Testis (tissue), 5 donors: ENCODE measurements at places on chromosomes 11 and 22. TPM values are rescaled to one million over a fixed set of nuclear protein-coding genes. Genes with fewer than 3 reads are reported as not detected.

Gene TECTA
- total RNA-seq = 3.1 TPM

Gene DEFB108B
- not detected for total RNA-seq

Gene TSKU
- total RNA-seq = 30.2 TPM

DNA sequence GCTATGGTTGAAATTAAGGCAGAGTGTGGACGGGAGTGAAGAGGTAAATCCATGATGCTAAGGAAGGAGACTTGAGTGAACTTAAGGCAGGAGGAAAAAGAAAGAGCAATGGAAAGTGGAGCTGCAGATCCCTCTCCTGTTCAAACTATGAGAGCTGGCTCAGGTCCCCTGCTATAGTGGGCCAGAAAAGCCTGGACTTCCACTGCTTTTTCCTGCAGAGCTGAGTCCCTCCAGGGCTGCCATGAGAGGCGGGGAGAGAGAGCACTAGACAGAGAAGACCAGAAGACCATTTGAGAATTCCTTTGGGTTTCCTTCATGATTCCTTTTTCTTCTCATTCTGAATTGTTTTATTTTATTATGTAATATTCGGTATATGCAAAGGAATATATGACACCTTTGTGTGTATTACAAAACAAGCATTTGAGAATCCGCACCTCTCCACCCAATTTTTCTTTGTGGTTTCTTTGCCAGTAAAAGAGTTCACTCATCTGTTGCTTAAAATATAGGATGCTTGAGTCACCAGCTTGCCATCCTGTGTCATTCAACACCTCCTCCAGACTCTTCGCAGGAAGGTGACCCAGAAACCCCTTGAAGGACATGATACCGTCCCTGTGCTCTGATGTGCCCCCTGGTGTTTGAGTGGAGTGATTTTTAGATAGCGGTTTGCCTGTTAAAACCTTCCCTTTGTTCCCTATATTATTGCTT is 24.4 kb downstream of the SREBF2 start:
- no peak for DNase-seq

GRCh38 chr11:134317103-134317502 is 14.7 kb upstream of the GLB1L2 start:
- no peak for DNase-seq

GRCh38 chr11:72381584-72382090 is 52.7 kb downstream of the CLPB start:
- DNase-seq = no peak

DNA sequence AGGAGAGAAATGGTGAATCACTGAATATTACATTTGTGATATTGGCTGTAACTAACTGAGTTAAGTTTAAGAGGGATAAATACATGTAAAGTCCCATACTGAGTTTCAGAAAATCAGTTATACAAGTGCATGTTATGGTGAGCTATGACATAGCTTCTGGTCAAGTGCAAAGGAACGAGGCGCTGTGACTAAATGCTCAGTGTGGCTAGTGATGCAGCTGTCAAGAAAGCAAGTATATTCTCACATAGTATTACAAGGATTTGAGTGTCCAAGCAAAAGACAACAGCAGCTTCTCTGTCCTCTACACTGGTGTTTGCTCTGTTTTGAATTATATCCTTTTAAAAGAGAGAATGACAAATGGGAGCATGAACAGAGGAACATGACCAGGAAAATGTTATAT is 40.1 kb downstream of the CSRP3 start:
- DNase-seq = no peak

DNA sequence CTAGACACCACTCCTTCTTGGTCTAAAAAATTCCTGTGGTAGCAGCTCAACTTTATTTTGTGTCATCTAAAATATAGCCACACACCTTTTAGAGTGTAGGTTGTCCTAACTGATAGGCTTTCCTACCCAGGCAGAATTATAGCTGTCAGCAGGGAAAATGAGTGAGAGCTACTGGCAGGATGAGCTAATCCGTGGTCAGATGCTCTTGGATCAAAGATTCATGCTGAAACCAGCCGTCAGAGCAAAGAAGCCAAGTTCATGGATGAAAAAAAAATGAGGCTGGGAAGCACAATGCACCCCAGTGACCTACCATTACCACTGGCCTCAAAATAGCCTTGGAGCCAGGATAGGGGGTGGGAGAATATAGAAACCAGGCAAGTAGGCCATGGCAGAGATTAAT is 113.1 kb upstream of the BLID start:
- DNase-seq = no peak

- no peak for DNase-seq
Observed at GRCh38 chr22:20091690-20092476, 11.8 kb downstream of the DGCR8 start.

GRCh38 chr11:88629496-88629895 is 292.0 kb upstream of the CTSC start:
- DNase-seq = no peak

Gene SPI1
- total RNA-seq = 7.4 TPM

DNA sequence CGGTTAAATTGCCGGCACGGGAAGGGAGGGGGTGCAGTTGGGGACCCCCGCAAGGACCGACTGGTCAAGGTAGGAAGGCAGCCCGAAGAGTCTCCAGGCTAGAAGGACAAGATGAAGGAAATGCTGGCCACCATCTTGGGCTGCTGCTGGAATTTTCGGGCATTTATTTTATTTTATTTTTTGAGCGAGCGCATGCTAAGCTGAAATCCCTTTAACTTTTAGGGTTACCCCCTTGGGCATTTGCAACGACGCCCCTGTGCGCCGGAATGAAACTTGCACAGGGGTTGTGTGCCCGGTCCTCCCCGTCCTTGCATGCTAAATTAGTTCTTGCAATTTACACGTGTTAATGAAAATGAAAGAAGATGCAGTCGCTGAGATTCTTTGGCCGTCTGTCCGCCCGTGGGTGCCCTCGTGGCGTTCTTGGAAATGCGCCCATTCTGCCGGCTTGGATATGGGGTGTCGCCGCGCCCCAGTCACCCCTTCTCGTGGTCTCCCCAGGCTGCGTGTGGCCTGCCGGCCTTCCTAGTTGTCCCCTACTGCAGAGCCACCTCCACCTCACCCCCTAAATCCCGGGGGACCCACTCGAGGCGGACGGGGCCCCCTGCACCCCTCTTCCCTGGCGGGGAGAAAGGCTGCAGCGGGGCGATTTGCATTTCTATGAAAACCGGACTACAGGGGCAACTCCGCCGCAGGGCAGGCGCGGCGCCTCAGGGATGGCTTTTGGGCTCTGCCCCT is 529 bp upstream of the CCND1 start:
- no peak for DNase-seq

Gene APOA4
- not detected for total RNA-seq

DNA sequence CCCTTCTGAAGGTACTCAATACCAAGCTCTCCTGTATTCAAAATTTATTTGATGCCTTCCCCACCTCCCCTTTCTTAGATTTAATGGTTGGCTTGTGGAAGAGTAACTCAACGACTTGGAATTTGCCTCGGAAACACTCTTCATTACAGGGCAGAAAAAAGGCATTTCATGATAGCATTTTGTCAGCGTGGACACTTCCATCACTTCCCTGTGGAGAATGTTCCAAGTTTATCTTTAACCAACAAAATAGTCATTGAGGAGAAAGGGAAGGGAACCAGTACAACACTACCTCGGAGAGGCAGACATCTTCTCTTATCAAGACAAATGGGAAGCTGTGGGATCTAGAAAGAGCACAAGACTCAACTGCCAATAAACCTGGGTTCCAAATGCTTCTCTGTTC is 177.2 kb upstream of the MTMR2 start:
- no peak for DNase-seq

Gene EMSY
- 35.7 TPM for total RNA-seq

DNA sequence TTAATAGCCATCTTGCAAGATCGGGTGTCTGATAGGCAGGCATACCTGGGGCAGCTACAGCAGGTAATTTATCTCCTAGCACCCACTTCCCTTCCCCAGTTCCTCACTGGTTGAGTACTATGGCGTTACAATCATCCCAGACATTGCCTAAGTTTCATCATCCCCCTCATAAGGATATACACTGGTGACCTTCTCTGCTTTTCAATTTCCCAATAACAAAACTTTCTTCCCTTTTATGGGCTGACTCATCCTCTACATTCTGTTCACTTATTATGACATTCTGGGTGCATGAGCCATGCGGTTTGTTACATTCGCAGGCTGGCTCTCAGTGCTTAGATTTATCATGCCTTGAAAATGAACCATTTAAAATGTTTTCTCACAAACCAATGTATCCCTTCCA is 5.0 kb upstream of the MRPL11 start:
- no peak for DNase-seq

Gene OR52A1
- total RNA-seq = 0.19 TPM

- no peak for DNase-seq
Observed at GRCh38 chr11:69113226-69113625, 42.5 kb upstream of the SMIM38 start.

GRCh38 chr11:19811380-19811779 is 98.7 kb downstream of the NAV2 start:
- no peak for DNase-seq

DNA sequence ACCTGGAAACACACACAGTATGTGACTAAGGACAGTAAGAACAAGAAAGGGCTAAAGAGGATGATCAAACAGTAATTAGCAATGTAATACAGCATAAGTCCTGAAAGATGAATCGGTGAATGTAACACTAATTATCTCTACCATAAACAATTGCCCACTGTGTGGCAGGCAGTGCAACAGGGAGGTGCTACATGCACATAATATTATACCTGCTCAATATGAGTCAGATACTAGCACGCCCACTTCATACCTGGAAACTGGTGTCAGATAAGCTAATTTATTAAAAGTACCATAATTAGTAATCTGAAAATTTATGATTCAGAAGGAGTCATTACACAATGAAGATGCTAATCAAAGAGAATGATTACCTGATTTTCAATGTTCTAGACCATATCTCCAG is 14.9 kb downstream of the CASP12 start:
- DNase-seq = no peak

DNA sequence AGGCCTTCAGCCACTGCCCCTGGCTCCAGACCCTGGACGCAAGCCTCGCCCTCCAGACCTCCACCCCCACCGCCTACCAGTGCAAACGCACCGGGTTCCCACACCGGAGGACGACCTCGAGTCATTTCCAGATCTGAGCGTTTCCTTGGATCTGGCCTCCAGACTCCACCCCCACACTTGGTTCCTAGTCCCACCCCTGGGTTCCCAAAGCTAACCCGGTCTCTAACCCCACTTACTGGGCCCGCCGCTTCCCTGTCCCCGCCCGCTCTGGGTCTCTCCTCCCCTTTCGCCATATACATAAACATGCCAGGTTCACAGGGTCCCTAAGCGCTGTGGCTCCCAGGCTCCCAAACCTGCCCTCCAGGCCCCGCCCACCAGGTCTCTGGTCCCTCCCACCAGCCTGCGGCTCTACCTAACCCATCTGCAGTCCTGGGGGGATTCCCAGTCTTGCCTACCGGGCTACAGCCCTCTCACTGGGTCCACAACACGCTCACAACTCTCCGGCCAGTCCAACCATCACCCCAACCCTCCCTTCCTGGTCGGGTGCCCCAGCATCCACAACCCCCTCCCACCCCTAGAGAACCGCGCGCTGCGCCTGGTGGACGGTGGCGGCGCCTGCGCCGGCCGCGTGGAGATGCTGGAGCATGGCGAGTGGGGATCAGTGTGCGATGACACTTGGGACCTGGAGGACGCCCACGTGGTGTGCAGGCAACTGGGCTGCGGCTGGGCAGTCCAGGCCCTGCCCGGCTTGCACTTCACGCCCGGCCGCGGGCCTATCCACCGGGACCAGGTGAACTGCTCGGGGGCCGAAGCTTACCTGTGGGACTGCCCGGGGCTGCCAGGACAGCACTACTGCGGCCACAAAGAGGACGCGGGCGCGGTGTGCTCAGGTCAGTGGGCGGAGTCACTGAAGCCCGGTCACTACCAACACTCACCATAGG is 36.7 kb downstream of the CD6 start:
- peak; percentile 31 for DNase-seq

- no peak for DNase-seq
Observed at GRCh38 chr22:29308791-29309262, 2.4 kb downstream of the GAS2L1 start.

- DNase-seq = no peak
Observed at GRCh38 chr11:43830928-43831440, 49.6 kb upstream of the ALKBH3 start.

GRCh38 chr11:46480909-46481308 is 89.3 kb upstream of the CHRM4 start:
- peak; percentile 41 for DNase-seq

GRCh38 chr11:128318856-128319474 is 268.4 kb downstream of the ETS1 start:
- no peak for DNase-seq

Gene ANKK1
- 2.1 TPM for total RNA-seq

Gene UCP2
- 40.8 TPM for total RNA-seq

DNA sequence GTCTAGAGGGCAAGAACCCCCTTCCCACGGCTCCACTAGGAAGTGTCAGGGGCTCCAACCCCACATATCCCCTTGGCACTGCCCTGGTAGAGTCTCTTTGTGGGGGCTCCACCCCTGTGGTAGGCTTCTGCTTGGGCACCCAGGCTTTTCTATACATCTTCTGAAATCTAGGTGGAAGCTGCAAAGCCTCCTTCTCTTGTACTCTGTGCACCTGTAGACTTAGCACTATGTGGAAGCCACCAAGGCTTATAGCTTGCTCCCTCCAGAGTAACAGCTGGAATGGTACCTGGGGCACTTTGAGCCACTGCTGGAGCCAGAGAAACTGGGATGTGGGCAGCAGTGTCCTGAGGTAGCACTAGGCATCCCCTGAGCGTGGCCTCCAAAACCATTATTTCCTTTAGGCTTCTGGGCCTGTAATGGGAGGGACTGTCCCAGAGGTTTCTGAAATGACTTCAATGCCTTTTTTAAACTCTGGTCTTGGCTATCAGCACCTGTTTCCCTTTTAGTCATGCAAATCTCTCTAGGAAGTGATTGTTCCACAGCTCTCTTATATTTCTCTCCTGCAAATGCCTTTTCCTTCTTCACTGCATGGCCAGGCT is 68.4 kb downstream of the TRAF6 start:
- DNase-seq = no peak

Gene SLC6A5
- total RNA-seq = 1.9 TPM

DNA sequence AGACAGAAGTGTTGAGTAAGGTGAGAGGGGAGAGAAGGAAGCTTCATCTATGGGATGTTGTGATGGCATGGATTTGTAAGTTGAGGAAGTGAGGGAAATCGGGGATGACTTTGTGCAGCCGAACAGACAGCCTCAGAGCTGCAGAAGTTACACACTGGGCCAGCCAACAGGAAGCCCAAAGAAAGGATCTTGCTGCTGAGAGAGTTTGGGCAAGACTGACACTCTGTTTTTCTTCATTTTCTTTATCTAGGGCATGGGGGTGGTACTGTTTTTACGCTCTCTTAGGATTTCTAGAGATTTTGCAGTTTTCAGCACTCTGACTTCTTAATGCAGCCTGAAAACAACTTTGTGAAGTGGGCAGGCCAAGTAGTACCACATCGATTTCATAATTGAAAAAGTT is 509.9 kb upstream of the TENM4 start:
- DNase-seq = no peak
